ENCODE measurements at places on chromosomes 4 and X.

DNA sequence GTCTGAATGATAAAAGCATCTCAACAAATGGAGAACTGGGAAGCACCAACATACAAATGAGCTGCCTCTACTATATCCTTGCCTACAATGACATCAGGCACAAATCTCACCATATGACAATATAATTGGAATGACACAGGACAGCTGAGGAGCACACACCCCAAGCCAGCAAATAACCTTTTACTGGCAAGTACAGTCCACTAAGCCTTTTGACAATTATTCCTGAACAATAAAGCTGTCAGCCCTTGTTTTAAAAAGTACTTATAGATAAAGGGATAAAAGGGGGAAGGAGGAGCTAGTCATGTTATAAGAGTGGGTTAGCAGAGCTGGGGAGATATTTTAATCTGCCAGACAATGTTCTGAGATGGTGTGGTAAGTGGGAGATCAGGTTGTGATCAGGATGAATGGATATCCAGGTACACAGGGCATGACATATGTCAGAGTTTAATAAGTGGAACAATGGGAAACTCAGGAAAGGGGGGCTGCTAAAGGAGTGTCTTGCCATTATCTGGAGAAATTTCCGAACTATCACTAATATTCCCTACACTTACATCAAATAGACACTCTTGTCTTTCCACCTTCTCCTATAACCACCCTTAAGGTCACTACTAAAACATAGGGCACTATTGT, 127.6 kb downstream of the GPC3 start:
- DNase-seq = no peak

GRCh38 chr4:39900966-39901365, 76.7 kb downstream of the PDS5A start:
- no peak for DNase-seq

DNA sequence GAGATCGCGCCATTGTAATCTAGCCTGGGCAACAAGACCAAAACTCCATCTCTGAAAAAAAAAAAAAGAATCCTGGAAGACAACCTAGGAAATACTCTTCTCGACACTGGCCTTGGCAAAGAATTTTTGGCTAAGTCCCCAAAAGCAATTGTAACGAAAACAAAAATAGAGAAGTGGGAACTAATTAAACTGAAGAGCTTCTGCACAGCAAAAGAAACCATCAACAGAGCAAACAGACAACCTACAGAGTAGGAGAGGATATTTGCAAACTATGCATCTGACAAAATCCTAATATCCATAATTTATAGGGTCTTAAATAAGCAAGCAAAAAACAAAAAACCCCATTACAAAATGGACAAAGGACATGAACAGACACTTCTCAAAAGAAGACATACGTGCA, 76.5 kb upstream of the DUSP21 start:
- DNase-seq = no peak

GRCh38 chr4:19756661-19757060, 495.0 kb upstream of the SLIT2 start:
- DNase-seq = no peak

DNA sequence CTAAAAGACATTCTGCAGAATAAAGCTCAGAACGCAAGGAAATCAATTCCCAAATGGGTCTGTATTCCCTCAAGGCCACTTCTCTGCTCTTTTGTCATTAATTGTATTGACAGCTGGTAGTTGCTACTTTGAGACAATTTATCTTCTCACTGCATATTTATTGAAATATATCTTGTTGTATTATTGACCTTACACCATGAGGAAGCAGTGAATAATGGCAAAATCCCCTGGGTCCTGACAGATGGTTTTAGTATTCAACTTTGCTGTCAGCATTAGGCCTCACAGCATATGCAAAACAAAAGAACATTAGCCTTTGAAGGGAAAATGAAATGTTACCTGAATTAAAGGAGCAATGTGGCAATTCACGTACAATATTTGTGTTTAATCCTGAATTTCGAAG, 406.1 kb upstream of the TRAM1L1 start:
- DNase-seq = no peak

DNA sequence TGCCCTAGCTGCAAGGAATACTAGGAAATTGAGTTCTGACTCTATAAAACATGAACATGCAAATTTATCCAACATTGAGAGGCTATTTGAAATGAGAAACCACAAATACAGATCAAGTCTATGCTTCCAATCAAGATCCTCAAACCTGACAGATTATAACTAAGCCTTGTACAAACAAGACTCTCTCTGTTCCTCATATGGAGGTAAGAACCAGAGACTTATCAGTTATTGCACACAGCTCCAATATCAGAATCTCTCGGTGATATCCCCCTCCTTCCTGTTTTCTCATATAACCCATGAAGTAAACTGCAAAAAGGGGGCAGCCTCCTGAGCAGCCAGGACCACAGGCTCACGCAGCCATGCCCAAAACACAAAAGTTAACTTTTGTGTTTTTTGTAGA, 36.5 kb downstream of the FBXW7 start:
- no peak for DNase-seq

DNA sequence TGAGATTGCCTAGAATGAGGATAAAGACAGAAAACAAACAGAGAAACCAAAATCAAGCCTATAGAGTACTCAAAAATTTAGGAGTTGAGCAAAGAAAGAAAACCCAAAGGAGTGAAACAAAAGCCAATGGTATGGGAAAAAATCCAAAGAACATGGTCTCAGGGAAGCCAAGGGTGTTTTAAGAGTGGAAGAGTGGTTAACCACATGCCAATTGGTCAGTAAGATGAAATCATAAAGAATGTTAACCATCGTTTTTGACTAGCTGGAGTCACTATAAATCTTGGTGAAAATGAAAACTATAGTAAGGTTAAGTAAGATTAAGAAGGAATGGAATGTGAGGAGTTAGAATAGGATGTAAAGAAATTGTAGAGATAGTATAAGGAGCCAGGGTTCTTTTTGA, 64.7 kb upstream of the RPL34 start:
- no peak for DNase-seq

- DNase-seq = no peak
These were observed 355.7 kb upstream of the NOCT start for GRCh38 chr4:138659812-138660316.

GRCh38 chrX:104854188-104854587, 288.2 kb downstream of the IL1RAPL2 start:
- DNase-seq = peak; percentile 70

DNA sequence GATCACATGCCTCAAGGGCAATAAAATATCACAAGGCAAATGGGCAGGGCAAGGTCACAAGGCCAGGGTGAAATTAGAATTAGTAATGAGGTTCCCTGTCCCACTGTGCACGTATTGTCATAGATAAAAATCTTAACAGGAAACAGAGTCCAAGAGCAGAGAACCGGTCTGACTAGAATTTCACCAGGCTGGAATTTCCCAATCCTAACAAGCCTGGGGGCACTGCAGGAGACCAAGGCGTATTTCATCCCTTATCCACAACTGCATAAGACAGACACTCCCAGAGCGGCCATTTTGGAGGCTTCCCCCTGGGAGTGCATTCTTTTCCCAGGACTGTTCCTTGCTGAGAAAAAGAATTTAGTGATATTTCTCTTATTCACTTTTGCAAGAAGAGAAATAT, 25.9 kb upstream of the PRDM5 start:
- DNase-seq = no peak

DNA sequence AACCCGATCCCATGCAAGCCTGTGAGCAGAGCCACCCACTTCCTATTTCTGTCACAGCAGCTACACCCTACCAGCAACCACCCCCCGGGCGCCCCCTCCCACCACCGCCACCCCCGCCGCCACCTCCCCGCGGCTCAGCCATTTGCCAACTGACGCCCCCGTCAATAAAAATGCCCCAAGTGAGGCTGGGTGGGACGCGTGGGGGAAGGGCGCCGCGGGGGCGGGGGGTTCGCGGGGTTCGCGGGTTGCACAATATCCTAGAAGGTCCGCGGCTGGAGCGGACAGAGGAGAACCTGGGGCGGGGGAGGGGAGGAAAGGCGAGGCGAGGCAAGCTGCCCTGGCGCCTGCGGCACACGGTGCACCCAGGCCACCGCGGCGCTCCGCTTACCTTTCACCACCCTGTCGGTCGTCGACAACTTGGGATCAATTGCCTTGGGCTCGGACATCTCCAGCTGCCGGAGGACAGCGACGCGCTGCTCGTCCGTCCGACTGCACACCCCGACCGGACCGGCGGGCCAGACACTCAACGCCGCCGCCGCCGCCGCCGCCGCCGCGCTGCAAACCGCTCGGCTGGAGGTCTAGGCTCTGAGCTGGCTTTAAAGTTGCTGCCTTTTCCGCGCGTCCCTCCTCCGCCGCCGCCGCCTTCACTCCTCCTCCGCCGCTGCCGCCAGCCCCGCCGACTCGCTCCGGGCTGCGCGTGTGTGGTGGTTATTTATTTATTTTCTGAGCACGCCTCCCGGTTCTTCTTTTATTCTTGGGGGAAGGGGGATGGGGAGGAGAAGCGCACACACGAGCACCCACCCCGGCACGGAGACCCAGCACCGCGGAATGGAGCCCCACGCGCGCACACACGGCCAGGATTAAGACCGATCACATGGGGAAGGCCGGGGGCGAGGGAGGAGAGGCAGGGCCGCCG, 717 bp downstream of the PPP3CA start:
- DNase-seq = peak; percentile 47

GRCh38 chr4:21677173-21677572, 271.4 kb downstream of the KCNIP4 start:
- no peak for DNase-seq

DNA sequence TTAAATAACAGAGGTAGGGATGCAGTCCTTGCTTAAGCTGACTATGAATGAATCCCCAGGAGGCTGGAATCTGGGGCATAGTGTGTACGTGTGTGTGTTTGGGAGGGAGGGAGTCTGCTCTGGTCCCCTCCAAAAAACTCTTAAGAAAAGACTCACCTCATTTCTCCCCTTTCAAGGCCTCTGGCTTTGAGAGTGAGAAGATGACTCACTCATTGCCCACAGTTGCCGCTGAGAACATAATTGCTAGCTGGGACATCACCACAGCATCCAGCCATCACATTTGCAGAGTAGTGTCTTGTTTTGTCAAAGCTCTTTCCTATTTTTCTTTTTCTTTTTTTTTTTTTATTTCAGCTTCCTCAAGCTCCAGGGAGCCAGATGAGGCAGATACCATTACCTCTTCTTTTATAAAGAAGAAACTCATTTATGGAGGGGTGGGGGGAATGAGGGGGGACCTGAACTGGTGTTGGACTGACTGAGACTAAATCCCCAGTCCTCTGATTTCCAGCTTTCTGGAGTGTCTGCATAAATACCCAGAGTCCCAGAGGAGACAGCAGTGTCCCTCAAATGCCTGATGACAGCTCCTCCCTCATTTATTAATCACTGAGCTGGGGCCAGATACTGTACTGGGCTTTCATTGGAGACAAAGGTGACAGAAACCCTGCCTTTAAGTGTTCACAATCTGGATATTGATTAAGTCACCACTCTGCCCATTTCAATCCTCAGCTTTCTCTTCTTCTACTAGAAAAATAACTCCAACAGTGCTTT, 61.9 kb upstream of the LAS1L start:
- DNase-seq = peak; percentile 58

GRCh38 chr4:11748164-11748872, 319.6 kb upstream of the HS3ST1 start:
- DNase-seq = peak; percentile 81

DNA sequence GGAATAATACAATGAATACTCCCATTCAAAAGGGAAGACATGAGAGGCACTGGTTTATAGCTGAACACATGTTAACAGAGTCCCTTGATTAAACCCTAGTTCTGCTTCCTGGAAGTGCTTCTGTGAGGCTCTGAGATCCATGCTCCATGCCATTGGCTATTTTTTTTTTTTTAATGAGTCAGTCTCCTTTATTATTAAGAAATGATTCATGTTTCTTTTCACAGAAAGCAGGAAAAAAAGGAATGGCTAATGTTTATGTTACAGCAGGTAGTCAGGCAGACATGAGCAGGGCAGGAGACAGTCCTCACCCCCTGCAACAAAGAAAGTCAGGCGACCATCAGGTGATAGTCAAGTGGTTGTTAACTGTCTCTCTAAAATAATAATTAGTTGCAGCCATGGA, 598.7 kb downstream of the EPHA5 start:
- DNase-seq = peak; percentile 0

DNA sequence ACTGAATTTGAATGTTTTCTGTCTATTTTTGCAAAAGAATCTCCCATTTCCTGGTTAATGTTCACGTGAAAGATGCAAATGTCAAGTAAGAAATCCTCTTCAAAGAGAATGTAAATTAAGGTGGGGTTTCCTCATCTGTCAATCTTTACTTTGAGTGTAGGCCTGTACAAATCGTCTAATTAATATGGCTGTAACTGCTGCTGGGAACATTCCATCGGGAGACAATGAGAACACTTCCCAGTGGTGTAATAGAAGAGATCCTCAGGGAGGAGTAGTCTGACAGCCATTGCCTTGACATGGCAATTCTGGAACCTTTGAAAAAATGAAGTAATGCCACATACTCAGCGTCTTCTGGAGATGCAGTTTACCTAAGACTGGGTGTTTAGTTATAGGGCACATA, 3.7 kb downstream of the EREG start:
- no peak for DNase-seq

- DNase-seq = no peak
These were observed 56.6 kb downstream of the ANAPC10 start for GRCh38 chr4:145041378-145041777.

GRCh38 chrX:7444967-7445366, 297.0 kb upstream of the PUDP start:
- DNase-seq = peak; percentile 11

- no peak for DNase-seq
These were observed 1.9 kb upstream of the SCML1 start for GRCh38 chrX:17735406-17735805.

- no peak for DNase-seq
These were observed 43.3 kb downstream of the MAML3 start for GRCh38 chr4:140110542-140111215.

- DNase-seq = no peak
These were observed 116.4 kb downstream of the PWWP3B start for GRCh38 chrX:106284431-106285025.

GRCh38 chrX:42290608-42291007, 367.3 kb upstream of the CASK start:
- DNase-seq = peak; percentile 6

- no peak for DNase-seq
These were observed 21.6 kb upstream of the C4orf54 start for GRCh38 chr4:99679204-99679603.

DNA sequence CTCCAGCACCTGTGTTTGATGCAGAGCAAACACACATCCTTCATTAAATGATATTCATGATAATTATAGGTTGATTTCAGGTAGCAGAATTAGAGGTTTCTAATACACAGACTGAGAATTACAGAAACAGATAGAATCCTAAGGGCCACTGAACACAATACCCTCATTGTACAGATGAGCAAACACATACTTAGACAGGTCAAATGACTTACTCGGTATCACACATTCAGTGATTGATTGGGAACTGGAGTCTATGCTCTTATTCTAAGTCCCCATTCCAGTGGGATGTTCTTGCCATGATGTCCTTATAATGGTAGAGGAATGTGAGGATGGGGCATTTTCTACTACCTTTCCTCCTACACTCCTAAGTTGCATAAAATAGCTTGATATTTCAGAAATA, 70.8 kb downstream of the DCAF8L1 start:
- DNase-seq = no peak

DNA sequence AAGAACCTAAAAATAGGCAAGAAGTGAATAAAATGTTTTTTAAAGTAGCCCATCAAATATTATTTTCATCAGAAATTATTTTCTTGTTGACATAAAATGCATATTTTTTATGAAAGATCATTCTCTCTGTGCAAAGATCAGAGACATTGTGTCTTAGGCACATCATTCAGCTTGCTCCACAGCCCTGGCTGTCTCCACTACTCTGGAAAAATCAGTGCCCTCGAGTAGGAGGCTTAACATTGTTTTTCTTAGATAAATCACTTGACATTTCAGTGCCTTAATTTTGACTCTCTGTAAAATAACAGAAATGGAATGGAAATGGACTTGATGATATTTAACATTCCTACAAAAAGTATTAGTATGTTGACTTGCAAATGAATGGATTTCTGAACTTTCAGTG, 77.9 kb downstream of the FAT4 start:
- DNase-seq = no peak

Data from fibroblast of mammary gland (primary cell).